ENCODE measurements at places on chromosomes 12 and 14.

- no peak for DNase-seq
Measured at GRCh38 chr12:121212875-121213274, 2.9 kb downstream of the P2RX4 start.

DNA sequence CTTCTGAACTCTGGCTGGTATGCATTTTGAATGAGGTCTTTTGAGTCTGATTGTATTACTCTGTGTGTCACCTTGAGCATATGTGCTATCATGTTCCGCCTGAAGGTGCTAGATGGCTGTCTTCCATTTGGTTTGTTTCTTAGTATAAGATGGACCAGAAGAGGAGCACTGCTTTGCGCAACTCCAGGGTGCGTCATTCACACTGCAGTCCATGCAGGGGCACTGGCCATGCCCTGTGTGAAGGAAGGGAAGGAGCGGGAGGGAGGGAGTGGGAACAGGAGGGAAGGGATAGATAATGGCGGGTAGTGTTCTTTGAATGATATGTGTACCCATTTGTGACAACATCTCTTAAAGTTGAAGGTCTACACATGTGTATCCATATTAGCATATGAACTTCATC lies 8.2 kb downstream of the ZFHX2 start:
- DNase-seq, result no peak

DNA sequence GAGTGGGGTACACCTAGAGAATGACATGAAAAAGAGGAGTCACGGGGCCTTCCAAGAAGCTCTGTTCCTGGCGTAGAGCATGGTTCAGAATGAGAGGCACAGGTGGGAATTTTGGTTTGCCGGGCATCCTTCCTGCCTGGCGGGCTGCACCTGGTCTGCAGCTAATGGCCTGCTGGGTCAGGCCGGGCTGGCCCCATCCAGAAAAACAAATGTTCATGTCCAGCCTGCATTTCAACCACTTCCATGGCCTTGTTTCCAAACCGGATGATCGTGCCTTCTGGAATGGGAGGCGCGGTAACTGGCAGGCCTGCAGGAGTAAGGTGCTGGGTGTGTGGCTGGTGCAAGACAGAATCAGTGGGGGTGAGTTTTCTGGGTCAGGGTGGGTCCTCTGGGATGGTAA lies 14.4 kb downstream of the TEAD4 start:
- no peak for DNase-seq

DNA sequence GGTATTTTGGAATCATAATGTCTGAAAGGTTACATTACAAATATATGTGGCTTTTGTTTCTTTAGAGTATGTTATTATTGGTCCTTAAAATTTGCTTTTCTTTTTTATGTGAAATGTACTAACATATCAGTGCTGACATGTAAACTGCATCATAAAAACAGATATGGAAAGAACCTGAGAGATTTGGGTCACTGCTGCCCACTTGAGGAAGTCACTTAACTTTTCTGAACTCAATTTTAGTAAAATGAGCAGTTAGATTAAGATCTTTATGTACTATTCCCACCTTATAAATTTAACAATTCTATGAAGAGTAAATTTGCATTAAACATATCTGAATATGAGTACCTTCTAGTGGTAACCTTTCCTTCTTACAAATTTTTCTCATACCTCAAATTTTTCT lies 7.5 kb downstream of the PTGR2 start:
- no peak for DNase-seq

GRCh38 chr12:113443030-113443539 lies 20.9 kb downstream of the SDSL start:
- no peak for DNase-seq

DNA sequence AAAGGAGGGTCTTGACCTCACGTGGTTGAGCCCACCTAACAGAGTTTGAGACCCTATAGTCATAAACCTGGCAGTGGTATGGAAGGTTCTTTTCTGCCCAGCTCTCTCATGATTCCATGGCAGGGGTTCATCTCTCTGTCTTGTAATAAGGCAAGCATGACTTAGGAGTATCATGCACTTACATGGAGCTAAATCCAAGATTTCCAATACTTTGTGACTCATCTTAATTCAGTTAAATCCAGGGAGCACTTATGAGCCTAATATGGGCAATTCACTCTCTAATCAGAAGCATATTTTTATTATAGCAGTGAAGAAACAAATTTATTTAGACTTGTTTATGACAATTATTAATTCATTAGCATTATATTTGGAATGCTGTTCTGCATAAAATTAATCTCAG lies 131.8 kb upstream of the CPSF6 start:
- no peak for DNase-seq

DNA sequence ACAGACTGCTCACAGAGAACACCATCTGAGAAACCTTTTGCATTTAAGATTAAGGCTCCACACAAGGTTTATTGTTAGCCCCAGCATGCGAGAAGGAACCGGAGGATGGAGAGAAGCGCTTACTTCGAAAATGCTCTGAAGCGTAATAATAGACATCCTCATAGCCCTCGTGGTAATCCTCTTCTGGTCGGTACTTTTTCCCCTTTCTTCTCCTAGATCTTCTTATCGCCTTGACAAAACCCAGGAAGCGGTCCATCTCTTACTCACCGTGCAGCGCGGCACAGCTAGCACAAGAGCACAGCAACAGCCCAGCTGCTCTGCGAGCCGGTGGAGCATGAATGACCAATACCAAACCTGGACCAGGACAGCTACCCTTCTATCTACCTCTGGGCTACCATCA lies 125.1 kb upstream of the GRIP1 start:
- no peak for DNase-seq

GRCh38 chr12:83818881-83819280 lies 1093.7 kb downstream of the SLC6A15 start:
- no peak for DNase-seq

DNA sequence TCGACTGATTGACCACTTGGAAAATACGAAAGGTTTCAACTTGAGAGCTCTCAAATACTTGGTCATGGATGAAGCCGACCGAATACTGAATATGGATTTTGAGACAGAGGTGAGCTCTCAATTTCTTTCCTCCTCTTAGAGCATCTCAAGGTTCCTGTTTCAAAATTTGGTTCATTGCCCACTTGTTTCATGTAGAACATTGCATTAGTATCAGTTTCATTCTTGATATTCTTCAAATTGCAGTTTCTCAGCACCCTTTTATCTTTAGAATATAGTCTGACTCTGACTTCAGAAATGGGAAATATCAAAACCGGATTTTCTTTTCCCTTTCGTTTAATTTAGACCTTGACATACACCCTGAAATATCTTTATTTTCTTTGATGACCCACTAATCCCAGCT lies 8.8 kb downstream of the DDX47 start:
- no peak for DNase-seq

GRCh38 chr12:46370380-46370734 lies 2.2 kb downstream of the SLC38A2 start:
- no peak for DNase-seq

GRCh38 chr12:25200703-25201102 lies 5.7 kb downstream of the ETFRF1 start:
- DNase-seq, result no peak

DNA sequence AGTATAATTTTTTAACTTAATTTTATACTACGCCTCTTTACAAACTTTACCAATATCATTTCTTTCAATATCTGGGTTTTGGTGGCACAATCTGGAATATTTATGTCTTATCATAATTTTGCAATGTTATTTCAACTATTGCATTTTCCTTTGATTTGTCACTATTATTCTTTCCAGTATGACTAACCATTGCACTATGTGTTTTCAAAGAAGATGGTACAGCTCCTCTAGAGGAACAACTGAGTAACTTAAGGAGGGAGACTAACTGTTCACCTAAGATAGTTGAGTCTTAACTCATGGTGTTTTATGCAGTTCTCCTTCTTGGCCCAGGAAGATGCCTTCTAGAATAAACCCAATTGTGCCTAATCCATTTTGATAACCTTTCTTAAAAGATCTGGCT lies 60.5 kb upstream of the KIF21A start:
- no peak for DNase-seq

GRCh38 chr14:95503365-95504134 lies 12.9 kb downstream of the SYNE3 start:
- DNase-seq, result no peak

DNA sequence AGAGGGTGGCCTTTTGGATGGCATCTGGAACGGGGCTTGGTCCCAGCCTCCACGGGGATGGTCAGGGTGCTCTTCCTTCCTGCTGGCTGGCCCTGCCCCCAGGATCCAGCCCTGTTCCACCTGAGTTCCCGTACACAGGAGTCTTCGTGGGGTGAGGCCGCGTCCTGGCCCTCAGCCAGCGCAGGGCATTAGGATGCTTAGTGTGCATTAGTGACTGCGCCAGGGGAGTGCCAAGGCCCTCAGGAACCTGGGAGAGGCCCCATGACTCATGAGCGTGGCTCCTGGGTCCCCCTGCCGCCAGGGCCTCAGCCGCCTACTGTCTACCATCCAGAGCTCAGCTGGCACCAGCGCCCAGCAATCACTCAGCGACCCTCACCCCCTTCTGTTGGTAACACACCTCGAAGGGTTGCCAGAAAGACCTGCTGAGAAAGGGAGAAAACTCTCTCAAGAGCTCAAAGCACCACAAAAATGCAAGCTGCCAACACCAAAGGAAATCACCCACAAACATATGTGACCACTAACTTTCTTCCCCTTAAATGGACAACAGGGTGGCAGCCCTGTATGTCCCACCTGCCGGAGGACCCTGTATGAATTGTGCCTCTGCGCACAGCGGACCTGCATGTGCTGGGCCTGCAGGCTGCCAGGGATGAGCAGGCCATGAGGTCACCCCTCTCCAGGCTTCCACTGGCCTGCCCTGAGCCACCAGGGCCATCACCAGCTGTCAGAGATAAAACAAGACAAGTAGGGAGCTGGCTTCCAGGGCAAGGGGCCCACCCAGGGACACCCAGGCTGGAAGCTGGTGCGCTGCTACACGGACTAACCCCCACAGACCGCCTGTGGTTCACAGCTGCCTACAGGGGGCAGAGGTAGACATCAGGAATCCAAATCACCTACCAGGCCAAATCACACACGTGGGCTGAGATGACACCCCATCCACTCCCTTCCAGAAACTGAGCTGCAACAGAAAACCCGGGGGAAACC lies 28.7 kb downstream of the CCDC85C start:
- no peak for DNase-seq

DNA sequence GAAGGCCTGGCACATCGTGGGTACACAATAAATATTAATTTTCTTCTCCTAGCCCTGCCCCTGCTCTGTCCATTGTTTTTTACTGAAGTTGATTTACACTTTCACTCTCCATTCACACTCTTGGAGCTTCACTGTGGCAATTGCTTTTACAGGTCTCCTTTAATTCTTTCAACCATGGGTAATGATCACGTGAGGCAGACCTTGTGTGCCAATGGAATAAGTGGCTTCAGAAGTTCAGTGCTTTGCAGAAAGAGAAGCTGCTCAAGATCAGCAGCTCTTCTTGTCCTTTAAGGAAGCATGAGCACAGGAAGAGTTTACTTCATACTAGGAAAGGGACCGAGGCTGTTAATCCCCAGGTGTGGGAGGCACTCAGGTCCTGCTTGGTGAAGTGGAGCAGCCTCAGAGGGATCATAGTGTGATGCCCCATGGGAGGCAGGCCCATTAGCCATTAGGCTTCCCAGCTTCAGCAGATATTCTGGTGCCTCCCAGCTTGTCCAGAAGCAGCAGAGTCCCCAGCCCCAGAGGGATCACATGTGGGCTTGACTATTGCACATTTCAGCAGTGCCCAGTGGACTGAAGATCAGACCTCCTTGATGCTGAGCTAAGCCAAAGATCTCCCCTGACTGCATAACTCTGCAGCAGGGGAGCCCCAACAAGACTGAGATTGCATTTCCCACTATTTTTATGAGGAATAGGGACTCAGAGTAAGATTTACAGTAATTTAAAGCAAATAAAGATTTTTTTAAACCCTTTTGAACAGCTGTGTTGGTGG lies 5.0 kb upstream of the SLC35F4 start:
- no peak for DNase-seq

GRCh38 chr14:36955376-36955775 lies 217.0 kb downstream of the SLC25A21 start:
- DNase-seq, result no peak

- DNase-seq, result no peak
Measured at GRCh38 chr14:96783043-96783914, 13.9 kb upstream of the VRK1 start.

GRCh38 chr12:21456291-21456780 lies 18.9 kb downstream of the PYROXD1 start:
- DNase-seq, result no peak

DNA sequence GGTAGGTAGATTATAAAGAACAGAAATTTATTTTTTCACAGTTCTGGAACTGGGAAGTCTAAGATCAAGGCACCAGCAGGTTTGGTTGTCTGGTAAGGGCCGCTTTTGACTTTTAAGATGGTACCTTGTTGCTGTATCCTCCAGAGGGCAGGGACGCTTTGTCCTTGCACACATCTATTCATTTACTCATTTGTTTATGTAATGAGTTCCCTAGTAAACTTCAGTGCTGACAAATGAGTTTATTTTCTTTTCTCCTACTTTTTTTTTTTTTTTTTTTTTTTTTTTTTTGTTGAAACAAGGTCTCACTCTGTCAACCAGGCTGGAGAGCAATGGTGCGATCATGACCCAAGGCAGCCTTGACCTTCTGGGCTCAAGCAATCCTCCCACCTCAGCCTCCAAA lies 195.7 kb downstream of the FBXL14 start:
- DNase-seq, result no peak

DNA sequence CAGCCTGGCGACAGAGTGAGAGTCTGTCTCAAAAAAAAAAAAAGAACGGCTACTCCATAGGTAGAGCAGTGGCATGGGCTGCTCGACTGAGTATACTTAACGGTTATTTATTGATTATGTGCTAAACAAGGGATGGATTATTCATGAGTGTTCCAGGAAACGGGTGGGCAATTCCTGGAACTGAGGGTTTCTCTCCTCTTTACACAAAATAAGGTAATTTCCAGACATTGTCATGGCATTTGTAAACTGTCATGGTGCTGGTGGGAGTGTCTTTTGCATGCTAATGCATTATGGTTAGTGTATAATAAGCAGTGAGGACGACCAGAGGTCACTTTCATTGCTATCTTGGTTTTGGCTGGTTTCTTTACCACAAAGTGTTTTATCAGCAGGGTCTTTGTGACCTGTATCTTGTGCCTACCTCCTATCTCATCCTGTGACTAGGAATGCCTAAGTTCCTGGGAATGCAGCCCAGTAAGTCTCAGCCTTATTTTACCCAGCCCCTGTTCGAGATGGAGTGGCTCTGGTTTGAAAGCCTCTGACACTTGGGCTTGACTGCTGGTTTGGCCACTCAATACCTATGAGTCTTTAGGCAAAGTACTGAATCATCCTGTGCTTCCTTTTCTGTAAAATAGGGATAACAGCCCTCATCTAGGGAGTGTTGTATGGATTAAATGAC lies 3.2 kb downstream of the DGLUCY start:
- DNase-seq, result no peak

DNA sequence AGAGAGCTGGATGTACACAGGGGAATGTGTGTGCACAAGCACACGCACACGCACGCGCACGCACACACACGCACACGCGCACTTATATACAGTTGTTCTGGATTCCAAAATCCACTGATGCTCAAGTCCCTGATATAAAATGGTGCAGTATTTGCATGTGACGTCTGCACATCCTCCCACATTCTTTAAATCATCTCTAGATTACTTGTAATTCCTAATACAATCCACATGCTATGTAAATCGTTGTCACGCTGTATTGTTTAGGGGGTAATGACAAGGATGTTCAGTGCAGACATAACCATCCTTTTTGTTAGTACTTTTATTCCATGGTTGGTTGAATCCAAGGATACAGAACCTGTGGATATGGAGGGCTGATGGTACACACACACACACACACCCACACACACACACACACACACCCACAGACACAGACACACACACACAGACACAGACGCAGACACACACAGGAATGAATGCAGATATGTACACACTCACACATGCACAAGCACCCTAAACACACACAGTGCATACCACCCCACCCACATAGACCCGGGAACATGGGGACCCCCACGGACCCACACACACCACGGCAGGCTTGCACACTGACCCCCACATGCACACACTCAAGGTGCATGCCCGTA lies 188.5 kb upstream of the PRMT8 start:
- no peak for DNase-seq
